ENCODE measurements at places on chromosomes 12 and 14. TPM values are rescaled to one million over a fixed set of nuclear protein-coding genes. Genes with fewer than 3 reads are reported as not detected.

- peaks cover 8% of the 10 kb centered on the region for H3K4me1 ChIP-seq
- H3K36me3 ChIP-seq, result peaks cover 4% of the 10 kb centered on the region
- peak; percentile 54 for DNase-seq
- H3K27ac ChIP-seq, result peak overlapping the region; percentile 7
Observed at GRCh38 chr14:60722357-60723115, 1.6 kb downstream of the SIX4 start.

GRCh38 chr12:70292017-70292776 lies 49.0 kb downstream of the CNOT2 start:
- H3K36me3 ChIP-seq, result no peaks in the 10 kb centered on the region
- no peaks in the 10 kb centered on the region for H3K27me3 ChIP-seq
- no peak overlapping the region for H3K4me3 ChIP-seq
- no peak overlapping the region for H3K27ac ChIP-seq

DNA sequence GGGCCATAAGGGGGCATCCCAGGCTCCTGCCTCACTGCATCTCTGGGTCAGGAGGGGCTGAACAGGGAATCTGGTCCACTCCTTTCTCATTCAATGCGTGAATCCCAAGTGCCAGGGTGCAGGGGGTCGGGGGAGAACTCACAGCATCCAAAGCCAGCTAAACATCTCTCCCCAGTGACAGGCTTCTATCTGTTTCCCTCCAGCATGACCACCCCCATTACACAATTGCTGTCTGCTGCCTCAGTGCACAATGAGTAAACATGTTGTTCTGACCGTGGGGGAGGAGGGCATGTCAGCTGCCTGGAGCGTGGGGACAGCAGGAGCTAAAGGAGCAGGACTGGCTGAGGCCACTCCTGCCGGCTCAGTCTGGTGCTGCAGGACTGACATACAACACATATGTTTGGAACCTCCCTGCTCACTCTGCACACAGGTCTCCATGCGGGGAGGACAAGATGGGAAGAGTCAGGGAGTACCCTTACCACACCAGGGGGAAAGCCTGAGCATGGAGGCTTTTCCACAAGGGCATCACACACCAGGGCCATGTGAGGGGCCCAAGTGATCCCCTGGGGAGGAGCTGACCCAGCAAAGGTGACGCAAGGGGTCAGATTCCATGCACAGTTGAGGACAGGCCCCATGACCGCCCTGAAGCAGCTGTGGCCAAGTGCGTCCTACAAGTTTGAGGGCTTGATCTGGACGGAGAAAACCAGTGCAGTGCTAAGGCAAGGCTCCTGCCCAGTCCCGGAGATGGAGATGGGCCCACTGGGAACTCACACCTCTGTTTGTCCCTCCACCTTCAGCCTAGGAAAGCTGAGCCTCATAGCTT lies 1.4 kb downstream of the TNS2 start:
- no peaks in the 10 kb centered on the region for H3K36me3 ChIP-seq
- no peaks in the 10 kb centered on the region for H3K27me3 ChIP-seq
- H3K27ac ChIP-seq, result peak overlapping the region; percentile 19
- H3K4me1 ChIP-seq, result peaks cover 65% of the 10 kb centered on the region
- H3K4me3 ChIP-seq, result peak overlapping the region; percentile 78
- peak; percentile 80 for DNase-seq

The TSPAN19 gene
- total RNA-seq, result not detected

The MIPOL1 gene
- total RNA-seq, result 31.3 TPM

- no peaks in the 10 kb centered on the region for H3K36me3 ChIP-seq
- H3K27ac ChIP-seq, result no peak overlapping the region
- no peak for DNase-seq
- H3K4me1 ChIP-seq, result no peaks in the 10 kb centered on the region
- no peaks in the 10 kb centered on the region for H3K27me3 ChIP-seq
Observed at GRCh38 chr12:116400636-116401372, 123.3 kb upstream of the MED13L start.
